ENCODE measurements at places on chromosomes 2 and 18.

DNA sequence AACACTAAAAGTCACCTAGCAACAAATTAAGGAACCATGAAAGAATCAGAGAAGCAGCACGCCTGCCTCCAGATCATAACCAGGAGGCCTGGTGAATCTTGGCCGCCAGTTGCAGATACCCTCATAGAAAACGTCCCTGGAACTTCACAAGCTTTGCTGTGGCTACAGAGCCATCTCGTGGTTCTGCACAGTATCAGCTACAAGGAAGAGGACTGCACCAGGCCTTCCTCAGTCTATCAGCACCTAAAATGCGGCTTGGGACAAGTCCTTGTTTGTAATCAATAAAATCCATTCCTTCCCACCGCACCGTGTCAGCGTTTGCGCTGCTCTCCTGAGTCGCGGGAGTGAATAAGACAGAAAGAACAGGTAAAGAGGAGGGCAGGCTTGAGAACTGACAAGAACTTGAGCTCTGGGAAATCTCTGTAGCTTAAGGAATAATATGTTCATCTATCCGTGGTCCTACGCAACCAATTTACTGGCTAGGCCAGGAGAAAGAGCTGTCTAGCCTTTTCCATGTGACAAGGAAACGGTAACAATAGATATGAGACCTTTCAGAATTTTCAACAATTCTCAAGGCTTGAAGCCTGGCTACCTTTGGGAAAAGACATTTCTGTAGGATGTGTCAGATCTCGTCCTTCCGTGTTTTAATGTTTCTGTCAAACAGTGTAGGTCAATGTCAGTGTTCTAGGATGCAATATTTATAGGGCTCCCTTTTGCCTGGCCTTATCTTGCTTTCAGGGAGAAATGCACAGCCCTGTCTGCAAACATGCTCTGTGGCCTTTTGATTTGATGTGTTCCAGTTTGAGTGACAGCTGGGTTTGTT lies 128.5 kb upstream of the RAB12 start:
- peak; percentile 54 for DNase-seq

DNA sequence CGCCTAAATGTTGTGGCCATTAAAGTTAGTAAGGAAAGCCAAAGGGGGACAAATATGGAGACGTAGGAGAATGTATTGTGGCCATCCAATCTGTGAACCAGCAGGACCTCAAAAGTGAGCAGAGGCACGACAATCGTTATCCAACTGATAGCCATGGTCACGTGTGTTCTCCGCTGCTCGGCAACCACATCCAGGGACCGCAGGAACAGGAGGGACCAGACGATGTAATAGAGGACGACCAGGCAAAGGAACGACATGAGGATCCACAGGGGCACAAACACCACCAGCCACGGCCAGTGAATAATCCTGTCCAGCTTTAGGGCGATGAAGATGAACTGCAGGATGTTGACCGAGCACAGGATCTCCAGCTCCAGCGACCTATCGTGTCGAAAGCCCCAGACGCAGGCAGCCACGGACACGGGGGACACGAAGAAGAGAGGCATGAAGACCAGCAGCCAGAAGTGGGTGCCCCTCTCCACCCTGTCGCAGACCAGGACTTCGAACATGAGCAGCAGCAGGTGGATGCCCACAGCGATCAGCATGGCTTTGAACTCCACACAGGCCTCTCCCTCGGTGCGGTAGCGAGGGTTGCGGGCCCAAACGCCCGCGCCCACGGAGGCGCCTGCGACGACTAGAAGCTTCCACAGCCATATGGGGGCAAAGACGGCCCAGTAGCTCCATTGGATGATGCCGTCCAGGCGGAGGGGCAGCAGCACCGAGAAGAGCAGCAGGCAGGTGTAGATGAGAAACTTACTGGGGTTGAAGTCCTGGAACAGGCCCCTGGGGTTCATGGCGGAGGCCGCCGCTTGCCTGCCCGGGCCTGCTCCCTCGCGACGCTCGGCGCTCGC lies 790 bp downstream of the TMEM185B start:
- no peak for DNase-seq

DNA sequence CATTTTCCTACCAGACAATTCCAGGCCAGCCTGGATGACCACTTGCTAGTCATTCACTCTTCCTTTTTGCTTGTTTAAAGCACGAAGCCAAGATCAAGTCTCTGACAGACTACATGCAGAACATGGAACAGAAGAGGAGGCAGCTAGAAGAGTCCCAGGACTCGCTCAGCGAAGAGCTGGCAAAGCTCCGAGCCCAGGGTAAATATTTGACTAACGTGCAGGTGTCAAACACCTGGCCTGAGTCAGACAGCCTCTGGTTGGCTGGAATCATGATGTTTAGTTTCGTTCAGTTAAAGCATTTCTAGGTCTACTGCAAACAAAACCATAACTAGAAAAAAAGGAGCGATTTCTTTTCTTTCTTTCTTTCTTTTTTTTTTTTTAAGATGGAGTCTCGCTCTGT lies 44.2 kb upstream of the LYPD6B start:
- DNase-seq = peak; percentile 55

- no peak for DNase-seq
These were observed 40.4 kb upstream of the ATIC start for GRCh38 chr2:215271446-215271845.

DNA sequence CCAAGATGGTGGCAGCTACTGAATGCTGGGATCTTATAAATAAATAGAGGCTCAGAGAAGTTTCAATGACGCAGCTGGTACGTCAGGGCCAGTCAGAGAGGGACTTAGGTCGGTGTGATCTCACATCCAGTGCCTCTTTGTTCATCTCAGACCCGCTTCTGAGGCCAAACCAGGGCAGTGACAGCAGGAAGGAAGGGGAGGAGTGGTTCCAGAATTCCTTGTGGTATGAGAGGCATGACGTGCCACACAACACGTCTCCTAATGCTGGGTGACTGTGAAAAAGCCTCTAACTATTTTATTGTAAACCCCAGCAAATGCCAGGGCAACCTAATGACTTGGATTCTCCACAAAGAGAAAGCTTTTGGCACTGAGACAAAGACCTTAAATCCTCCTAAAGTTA lies 423.3 kb downstream of the LPIN1 start:
- no peak for DNase-seq

GRCh38 chr2:189379731-189380261 lies 61.5 kb upstream of the WDR75 start:
- no peak for DNase-seq

DNA sequence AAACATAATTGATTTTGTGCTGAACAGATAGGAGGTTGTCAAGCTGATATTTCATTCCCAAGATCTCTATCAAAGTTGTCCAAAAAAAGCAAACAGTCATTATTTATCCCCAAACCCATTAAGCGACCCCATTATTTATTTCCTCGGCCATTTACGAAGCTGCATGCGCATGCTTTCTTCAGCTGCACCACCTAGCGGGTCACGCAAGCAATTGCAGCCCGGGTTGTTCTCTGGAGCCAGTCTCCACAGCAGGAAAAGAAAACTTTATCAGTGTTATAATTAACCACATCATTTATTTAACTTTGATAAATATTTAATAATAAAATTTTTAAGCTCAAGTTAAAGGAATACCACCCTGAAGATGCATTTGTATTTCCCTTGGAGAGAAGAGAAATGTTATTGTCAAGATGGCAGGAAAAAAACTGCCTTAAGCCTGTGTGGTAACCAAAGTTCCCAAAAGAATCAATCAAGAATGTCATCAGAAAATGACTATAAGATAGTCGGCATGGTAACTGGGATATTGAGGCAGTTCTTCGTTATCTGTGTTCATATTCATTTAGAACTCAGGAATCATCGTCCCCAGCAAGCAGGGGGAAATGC lies 304.7 kb downstream of the FBXO15 start:
- peak; percentile 35 for DNase-seq

DNA sequence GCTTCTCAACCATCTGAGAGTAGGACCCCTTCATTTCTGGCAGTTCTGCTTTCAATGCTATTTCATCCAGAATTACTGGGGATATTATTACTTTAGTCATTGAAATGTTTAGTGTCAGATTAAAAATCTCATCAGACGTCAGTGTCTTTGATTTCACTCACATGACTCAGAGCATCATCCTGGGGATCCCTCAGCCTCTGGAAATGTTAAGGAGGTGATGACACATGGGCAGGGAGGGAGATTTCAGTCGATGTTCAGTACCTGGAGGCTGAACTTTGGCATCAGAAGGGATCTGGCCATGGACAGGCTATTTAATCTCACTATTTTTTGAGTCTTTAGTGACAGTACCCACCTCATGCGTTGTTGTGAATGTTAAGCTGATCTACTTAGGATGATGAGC lies 39.1 kb downstream of the OSBPL6 start:
- DNase-seq = no peak

DNA sequence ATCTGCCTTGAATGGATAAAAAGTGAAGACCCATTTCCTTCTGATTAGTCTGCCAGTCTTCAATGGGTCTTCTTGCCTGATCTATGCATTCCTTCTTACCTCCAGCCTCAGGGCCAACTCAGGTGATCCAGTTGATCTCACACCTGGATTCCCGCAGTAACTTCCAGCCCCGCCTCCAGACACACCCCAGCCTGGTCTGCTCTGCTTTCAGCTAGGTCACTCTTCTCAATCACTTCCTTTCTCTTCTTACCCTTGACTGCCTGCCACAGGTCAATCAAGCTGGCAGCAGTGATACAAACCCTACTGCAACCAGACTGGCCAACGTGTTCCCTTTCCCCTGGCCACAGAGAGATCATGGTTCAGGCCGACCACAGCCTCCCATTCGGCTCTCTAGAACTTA lies 263.6 kb downstream of the ZNF516 start:
- no peak for DNase-seq

- no peak for DNase-seq
These were observed 18.2 kb downstream of the CDKL4 start for GRCh38 chr2:39225567-39225966.

DNA sequence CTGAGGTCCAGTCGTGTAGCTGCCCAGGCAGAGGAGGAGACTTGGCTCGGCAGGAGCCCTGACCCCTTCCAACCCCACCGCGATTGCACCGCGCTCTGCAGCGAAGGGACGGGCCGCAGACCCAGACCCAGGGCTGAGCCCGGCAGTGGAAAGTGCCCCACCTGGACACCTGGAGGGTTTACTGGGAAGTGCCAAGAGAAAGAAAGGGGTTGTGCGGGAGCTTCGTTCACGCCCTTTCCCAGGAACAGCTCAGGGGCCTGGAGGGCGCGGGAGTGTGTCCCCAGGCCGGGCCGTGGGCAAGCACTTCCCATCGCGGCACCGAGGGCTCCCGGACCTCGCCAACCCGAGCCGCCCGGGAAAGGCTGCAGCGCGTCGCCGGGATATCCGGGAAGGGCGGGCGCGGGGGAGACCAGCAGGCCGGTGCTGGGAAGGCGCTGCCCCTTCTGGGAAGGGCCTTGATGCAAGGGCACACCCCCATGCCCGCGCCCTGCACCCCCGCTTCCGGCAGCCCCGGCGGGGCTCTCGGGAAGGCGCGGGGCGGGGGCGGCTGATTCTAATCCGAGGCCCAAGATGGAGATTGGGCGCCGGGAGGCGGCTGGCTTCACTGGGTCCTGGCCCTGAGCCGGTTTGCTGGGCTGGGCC lies 36.1 kb upstream of the MRPL33 start:
- DNase-seq = peak; percentile 63

- no peak for DNase-seq
These were observed 43.2 kb upstream of the CABLES1 start for GRCh38 chr18:23092121-23092520.

DNA sequence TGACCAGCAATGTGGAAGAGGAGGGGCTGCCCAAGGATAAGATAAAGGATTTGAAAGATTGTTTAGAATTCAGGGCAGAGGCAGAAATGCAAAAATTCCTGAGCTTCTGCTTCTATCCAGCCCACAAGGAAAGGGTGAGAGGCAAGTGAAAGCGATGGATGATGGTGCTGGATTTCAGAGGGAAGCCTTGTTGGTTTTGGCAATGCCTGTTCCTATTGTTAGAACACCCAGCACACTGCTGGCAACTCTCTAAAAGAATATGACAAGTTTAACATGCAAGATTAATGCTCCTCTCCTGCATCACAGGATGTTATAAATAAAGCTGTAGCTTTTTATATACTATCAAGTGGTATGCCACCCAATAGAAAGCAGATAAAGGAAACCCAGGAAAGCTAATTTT lies 92.6 kb downstream of the ZNF385B start:
- no peak for DNase-seq

DNA sequence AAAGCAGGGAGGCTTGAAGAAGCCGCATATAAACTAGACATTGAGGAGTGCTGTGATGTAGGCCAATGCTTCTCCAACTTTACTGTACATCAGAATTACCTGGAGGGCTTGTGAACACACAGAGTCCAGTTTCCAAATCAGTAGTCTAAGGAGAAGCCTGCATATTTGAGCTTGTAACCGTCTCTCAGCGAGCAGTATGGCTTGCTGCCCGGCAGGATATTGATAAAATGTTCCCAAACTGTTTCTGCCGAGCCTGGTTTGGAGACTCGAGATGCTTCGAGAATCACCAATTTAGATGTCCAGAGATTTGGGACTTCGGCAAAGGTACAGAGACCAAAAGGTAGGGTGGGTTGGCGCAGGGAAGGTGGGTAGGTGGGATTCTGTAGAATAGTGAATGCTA lies 11.0 kb upstream of the RAB31 start:
- DNase-seq = no peak

GRCh38 chr18:21826641-21827302 lies 86.2 kb downstream of the MIB1 start:
- DNase-seq = no peak

DNA sequence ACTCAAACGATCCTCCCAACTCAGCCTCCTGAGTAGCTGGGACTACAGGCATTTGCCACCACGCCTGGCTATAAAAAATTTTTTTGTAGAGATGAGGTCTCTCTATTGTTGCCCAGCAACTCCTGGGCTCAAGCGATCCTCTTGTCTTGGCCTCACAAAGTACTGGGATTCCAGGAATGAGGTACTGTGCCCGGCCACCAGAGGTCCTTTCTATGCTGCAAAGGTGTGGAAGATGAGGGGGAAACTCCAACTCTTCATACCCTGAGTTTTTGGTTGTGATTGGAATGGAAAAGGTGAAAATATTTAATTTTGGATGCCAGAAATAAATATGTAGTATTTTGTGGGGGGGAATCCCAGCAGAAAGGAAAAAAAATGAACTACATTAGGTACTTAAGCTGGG lies 36.0 kb downstream of the MRPL33 start:
- peak; percentile 51 for DNase-seq

GRCh38 chr18:36392979-36393287 lies 95.4 kb downstream of the FHOD3 start:
- DNase-seq = no peak

DNA sequence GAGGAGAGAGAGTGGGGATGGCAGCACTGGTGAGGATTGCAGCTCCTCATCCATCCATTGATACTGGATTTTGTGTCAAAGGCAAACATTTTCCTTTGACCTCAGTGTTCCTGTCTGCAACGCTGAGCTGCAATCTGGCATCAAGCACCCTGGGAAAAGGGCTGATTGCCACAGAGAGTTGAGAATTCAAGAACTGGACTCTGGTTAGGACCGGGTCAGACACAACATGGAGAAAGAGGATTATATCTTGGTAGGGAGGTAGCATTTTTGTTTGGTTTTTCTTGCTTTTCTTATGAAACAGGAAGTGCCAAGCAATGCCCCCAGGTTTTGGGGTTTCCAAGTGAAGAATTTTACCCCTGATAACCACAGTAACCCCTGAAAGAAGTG lies 81.9 kb upstream of the PKDCC start:
- DNase-seq = no peak
